Osteocyte (in vitro differentiated cells): ENCODE measurements at places on chromosomes 2 and 18. TPM values are rescaled to one million over a fixed set of nuclear protein-coding genes. Genes with fewer than 3 reads are reported as not detected.
A peak's percentile ranks its signal among the peaks of the same experiment; 100 is the strongest.

DNA sequence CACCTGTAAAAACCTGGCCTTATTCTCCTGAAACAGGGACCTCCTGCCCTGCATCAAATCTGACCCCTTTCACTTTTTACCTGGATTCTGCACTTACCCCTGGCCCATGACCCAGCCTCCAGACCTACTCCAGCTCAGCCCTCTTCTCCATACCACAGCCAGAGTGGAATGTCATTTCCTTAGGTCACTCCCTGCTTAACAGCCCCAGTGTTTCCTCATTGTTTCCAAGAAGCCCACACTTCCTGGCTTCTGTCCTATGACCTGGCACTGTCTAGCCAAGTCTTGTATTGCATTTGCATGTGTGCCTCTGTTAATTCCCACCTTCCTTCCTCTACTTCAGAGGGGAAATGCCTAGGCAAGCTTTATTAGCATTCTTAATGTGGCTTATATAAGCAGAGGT is 51.4 kb upstream of the TRIB2 start:
- no peak for DNase-seq

ACTG2 gene
- 190 and 191 TPM in 2 replicates for total RNA-seq

DNA sequence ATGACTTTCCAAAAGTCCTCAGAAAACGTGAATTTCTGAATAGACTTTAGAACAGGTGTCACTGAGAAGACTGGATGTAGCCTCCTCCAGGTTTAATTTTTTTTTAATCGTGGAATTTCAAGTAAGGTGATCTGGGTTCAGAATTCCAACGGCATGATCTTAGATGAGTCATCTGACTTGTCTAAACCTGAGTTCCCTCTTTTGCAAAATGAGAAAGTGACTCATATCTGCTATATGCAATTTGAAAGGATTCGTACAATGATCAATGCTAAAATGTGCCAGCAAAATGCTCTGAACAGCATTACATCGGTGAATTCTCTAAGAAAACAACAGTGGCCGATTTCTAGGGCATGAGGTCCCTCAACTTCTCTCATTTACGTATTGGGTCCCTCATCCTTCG is 69.1 kb upstream of the ZNF516 start:
- no peak for DNase-seq

DNA sequence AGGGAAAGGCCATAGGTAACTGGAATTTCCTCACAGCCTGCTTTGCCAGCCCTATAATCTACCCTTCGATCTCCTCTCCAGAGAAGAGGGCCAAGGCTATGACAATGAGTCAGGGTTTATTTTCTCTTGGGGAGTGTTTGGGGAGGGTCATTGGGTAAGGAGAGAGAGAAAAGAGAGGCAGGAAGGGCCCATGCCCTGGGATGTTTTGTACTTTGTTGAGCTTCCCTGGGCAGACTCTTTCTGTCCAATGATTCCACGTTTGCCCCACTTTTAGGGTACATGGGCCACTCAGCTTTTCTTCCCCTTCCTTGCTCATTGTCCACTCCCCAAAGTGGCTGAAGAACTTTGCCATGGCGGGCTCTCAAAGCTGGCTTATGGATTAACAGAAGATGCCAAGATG is 224.2 kb downstream of the ALK start:
- DNase-seq: peak; percentile 17

GRCh38 chr18:6744816-6745455 is 15.4 kb downstream of the ARHGAP28 start:
- no peak for DNase-seq
